Uterus (tissue), 4 donors: ENCODE measurements at places on chromosomes 7 and 10.

DNA sequence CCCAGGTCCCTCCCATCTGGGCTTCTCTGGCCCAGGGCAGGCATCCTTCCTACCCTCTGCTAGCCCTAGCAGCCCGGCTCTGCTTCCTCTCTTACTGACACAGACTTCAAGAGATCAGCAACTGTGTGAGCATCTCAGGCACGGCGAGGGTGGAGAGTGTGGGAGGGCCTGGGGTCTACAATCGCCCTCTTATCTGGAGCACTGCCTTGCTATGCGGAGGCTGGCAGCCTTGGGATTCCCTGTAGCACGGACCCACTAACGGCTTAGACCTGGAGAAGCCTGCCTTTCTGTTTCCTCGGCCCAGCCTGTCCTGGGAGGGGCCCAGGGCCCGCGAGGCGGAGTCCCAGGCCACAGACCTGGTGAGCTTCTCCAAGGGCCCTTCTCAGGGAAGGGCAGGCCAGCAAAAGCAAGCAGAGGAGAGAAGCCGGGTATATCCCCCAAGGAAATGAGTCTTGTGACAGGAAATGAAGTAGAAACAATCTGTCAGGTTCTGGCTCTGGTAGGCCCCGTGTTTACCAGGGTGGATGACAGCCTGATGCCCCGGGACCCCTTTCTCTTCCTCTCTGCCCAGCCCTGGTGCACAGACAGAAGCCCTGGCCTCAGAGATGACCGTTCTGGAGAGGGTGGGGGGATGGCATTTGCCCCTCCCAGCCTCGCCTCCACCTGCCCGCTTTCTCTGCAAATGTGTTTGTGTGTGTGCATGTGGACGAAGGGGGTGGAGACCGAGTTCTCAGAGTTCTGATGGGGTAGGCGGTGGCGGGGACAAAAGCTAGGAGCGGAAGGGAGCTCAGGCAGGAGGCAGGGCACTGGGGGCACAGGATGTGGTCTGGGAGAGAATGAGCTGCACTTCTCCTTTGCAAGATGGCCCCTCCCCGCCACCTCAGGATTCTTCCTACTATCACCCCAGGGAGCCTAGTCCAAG, 2.5 kb downstream of the LRCH4 start:
- no peaks in the 10 kb centered on the region for H3K27me3 ChIP-seq
- no peak for DNase-seq
- H3K4me3 ChIP-seq, result no peak overlapping the region
- H3K4me1 ChIP-seq, result peaks cover 6% of the 10 kb centered on the region

- no peaks in the 10 kb centered on the region for H3K36me3 ChIP-seq
- H3K4me1 ChIP-seq, result no peaks in the 10 kb centered on the region
- H3K27me3 ChIP-seq, result peaks cover 13% of the 10 kb centered on the region
- no peak overlapping the region for H3K4me3 ChIP-seq
- H3K27ac ChIP-seq, result no peak overlapping the region
These were observed 951 bp downstream of the ELOVL3 start for GRCh38 chr10:102227050-102227449.

GRCh38 chr7:80635998-80636397, 2.4 kb upstream of the CD36 start:
- DNase-seq, result no peak
- no peaks in the 10 kb centered on the region for H3K27me3 ChIP-seq
- H3K27ac ChIP-seq, result no peak overlapping the region

DNA sequence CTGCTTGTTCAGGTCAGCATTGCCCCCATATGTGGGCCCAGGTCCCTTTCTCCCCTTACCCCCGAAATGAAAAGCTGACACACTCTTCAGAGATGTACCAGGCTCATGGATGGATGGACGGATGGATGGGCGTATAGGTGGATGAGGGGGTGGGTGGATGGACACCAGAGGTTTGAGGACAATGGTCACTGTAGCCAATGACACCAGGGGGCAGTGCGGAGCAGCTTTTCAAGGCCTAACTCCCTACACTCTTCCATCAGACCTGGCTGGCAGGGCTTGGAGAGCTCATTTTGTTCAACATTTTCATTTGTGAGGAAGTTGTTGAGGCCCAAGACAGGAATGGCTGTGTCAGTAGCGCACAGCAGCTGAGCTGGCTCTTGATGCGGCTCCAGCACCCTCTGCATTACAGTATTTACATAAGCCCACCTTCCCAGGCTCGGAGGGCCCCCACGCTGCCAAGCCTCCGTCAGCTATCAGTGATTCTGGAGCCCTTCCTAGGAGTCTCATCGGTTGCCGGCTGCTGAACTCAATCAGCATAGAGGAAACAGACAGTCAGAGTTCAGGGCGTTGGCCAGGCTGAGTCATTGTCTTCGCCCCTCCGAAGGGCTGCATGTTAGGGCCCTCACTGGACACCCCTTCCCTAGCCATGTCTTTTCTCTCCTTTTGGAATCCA, 11.6 kb upstream of the FFAR4 start:
- H3K27ac ChIP-seq, result no peak overlapping the region
- DNase-seq, result peak; percentile 19
- H3K27me3 ChIP-seq, result no peaks in the 10 kb centered on the region
- no peaks in the 10 kb centered on the region for H3K36me3 ChIP-seq

DNA sequence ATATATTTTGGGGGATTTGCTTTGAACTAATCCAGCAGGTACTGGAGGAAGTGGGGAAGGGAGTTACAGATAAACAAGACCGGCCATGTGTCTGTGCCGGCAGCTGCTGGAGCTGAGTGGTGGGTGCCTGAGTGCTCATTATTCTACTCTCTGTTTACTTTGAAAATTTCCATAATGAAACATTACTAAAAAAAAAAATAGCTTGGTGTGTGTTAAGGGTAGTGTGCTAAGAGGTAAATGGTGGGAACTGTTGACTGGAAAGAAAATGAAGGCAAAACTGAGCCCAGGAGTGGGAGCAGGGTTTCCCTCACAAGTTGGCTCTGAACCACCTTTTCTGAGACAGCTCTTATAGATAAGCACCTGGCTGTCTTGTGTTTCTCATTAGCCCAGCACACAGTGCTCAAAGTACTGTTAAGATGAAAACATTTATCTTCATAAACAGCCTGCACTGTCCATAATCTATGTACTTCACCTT, 50.6 kb downstream of the PARD3 start:
- H3K27ac ChIP-seq, result no peak overlapping the region
- DNase-seq, result no peak
- H3K36me3 ChIP-seq, result no peaks in the 10 kb centered on the region
- H3K4me1 ChIP-seq, result peaks cover 4% of the 10 kb centered on the region

- no peaks in the 10 kb centered on the region for H3K4me1 ChIP-seq
- H3K4me3 ChIP-seq, result no peak overlapping the region
- no peaks in the 10 kb centered on the region for H3K27me3 ChIP-seq
- no peak for DNase-seq
- no peaks in the 10 kb centered on the region for H3K36me3 ChIP-seq
These were observed 30.3 kb downstream of the TRDMT1 start for GRCh38 chr10:17171141-17171641.

DNA sequence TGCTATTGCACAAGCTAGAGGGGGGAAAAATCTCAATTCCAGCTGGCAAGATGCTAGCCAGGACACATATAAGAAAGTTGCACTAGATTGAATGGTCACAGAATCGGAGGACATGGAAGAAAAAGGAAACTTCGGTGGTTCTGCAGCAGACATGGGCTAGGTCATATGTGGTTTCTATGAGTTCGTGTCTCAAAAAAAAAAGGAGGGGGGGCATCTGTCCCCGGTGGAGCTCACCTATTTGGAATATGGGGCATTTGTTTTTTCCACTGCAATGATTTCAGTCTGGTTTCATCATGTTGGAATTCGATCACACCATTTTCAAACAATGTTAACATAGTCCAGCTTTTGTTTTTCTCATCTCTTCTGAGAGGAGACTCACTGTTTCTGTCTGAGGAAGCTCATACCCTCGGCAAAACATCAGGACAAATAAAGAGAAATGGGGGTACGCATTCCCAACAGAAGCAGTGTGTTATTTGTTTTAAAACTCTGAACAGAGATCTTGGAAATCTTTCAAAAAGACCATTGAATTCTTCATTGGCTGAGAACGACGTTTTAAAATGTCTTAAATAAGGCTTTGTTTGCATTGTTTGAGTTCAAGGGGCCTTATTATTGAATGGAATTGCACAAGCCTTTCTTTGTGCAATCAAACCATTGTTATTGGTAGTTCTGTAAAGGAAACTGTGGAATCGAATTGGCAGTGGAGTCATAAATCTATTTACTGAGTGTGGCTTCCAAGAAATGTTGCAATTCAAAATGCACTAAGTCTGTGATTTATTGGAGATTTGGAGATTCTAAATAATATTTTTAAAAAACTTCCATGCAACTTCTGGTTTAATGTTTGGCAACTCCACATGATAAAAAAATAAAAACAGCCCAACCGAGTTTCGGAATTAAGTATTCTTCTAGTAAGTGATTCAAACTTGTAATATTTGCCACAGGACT, 173.2 kb downstream of the RTKN2 start:
- DNase-seq, result no peak
- H3K4me3 ChIP-seq, result no peak overlapping the region
- H3K27me3 ChIP-seq, result no peaks in the 10 kb centered on the region
- H3K27ac ChIP-seq, result peak overlapping the region; percentile 75
- no peaks in the 10 kb centered on the region for H3K4me1 ChIP-seq

DNA sequence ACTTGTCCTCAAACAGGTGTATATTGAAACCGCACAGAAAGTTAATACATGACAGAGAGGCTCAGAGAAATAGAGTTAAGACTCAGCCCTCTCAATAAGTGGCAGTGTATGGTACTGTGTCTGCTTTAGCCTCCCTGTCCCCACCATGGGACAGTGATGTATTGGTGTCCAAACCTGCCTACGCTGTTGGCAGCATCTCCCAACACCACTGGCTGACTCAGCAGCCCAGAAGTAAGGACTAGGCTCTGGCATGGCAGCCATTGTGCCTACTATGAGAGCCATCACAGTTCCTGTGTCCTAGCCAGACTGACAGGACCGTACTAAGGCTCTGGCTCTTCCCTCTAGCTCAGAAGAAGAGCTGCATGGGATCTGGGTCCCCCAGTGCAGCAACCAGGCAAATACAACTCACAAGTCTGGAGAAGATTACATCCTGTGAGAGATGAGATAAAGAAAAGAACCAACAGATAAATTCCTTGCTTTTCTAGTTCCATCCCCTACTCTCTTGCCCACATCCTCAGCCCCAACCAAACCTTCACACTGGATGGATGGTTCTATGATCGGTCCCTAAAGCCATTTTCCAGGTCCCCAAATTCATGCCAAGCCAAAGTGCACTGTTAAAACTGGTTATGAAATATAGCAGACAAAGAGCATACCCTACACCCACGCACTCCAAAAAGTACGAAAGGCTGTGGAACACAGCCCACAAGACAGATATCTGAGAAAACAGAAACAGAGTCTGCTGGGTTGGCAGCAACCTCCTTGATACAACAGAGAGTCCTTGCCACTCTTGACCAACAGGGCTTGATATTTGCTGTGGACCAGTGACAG, 44.1 kb upstream of the DMTF1 start:
- no peak overlapping the region for H3K4me3 ChIP-seq
- H3K27ac ChIP-seq, result no peak overlapping the region
- no peaks in the 10 kb centered on the region for H3K4me1 ChIP-seq
- H3K36me3 ChIP-seq, result no peaks in the 10 kb centered on the region

GRCh38 chr10:123417414-123417813, 248.7 kb upstream of the GPR26 start:
- no peak for DNase-seq
- no peak overlapping the region for H3K27ac ChIP-seq
- H3K36me3 ChIP-seq, result no peaks in the 10 kb centered on the region
- H3K27me3 ChIP-seq, result no peaks in the 10 kb centered on the region

DNA sequence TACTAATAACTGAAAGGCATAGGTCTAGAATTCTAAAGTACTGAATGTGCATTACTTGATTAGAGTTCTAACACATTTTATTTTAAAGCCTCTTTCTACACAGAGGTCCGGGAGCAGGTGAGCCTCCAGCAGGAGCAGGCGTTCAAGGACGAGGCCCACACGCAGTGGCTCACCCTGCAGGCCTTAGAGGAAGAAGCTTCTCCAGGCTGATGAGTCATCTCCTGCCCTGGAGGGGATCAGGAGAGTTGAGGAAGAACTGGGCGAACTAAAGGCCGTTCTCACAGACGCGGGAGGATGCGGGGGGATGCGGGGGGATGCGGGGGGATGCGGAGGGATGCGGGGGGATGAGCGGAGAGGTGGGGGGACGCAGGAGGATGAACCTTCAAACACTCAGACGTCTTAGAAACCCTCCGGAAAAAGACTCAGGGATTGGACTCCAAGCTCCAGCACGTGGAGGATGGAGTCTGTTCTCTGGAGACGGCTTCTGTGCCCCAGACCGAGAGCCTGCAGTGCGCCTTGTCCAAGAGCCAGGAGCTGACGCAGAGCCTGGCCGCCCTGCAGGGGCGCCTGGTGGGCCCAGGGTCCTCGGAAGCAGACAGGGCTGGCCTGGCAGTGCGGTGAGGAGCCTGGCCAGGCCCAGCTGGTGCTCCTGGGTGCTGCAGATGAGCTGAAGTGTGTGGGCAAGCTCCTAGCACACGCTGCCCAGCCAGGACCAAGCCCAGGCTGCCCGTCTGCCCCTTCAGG, 433.7 kb upstream of the TPK1 start:
- no peaks in the 10 kb centered on the region for H3K27me3 ChIP-seq
- no peak for DNase-seq
- no peaks in the 10 kb centered on the region for H3K36me3 ChIP-seq
- H3K4me1 ChIP-seq, result no peaks in the 10 kb centered on the region

GRCh38 chr7:79199266-79199665, 254.2 kb downstream of the MAGI2 start:
- H3K4me1 ChIP-seq, result no peaks in the 10 kb centered on the region
- DNase-seq, result no peak
- H3K36me3 ChIP-seq, result no peaks in the 10 kb centered on the region
- H3K4me3 ChIP-seq, result no peak overlapping the region
- no peak overlapping the region for H3K27ac ChIP-seq
- no peaks in the 10 kb centered on the region for H3K27me3 ChIP-seq

GRCh38 chr10:43255634-43256431, 11.0 kb downstream of the RASGEF1A start:
- no peaks in the 10 kb centered on the region for H3K36me3 ChIP-seq
- DNase-seq, result peak; percentile 12
- no peaks in the 10 kb centered on the region for H3K4me1 ChIP-seq
- no peak overlapping the region for H3K4me3 ChIP-seq
- H3K27me3 ChIP-seq, result no peaks in the 10 kb centered on the region
- no peak overlapping the region for H3K27ac ChIP-seq

DNA sequence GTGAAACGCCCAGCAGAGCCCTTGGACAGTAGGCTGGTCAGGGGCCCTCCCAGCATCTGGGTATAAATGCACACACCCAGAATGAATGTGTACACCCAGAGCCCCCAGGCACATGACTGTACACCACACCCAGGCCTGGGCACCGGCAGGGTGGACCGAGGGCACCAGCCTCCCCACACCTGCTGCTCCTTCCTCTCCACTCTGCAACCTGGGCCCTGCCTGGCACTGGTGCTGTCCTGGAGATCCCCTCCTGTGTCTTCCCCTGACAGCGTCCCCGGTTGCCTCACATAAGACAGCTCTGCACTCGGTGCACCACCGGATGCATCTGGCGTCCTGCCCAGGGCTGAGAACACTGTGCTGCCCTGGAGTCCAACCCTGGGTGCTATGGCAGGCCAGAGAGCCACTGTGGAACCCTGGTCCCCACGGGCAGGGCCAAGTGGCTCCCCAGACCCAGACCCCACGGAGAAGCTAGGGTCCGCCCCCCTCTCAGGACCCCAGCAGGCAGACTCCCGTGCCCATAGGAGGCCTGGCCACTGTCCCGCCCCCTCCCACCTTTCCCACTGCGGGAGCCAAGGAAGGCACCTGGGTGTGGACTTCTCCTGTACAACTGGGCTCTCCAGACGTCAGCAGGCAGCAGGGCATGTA, 6.6 kb downstream of the RASGEF1A start:
- H3K4me1 ChIP-seq, result no peaks in the 10 kb centered on the region
- H3K36me3 ChIP-seq, result no peaks in the 10 kb centered on the region
